ENCODE measurements at places on chromosomes 2 and 18.

DNA sequence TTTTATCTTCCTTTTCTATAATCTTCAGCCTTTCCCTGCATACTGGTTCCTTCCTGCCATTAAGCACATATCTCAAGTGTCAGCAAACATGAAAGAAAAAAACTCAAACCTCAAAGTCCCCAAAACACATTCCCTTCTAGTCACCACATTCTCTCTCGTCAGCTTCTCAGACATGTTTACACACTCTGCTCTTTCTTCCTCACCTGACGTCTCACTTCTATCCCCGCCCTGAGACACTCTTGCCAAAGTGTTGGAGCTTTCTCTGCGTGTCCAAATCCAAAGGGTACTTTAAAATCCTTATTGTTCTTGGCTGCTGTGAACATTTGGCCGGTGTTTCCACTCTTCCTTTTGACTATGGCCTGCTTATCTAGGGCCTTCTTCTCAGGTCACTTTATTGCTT lies 47.9 kb downstream of the SOX11 start:
- DNase-seq: no peak

DNA sequence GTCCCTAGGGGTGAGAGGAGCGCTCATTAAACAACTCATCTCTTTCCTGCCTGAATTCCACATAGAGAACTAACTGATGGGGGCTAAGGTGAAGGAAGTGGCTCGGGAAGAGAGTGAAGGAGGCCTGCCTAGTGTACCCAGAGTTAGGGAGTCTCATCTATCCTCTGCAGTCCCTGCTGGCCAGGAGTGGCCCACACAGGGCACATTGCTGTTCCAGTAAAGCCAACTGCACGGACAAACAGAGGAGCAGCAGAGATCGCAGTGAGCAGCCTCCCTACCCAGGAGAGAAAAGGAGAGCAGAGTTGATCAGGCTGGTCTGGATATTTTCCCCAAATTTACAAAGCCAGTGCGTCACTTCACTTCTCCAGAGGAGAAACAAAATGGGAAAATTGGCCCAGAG lies 16.9 kb upstream of the FN1 start:
- no peak for DNase-seq

DNA sequence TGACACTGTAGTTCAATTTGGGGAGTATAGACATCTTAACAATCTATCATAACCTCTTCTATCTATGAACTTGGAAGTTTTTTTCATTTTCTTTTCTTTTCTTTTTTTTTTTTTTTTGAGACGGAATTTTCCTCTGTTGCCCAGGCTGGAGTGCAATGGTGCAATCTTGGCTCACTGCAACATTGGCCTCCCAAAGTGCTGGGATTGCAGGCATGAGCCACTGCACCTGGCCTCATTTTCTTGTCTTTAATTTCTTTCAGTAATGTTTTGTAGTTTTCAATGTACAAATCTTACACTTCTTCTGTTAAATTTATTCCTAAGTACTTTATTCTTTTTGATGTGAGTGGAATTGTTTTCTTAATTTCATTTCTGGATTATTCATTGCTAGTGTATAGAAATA lies 14.6 kb downstream of the ASAP2 start:
- no peak for DNase-seq

GRCh38 chr18:78768656-78769501 lies 210.7 kb upstream of the SALL3 start:
- DNase-seq: no peak

DNA sequence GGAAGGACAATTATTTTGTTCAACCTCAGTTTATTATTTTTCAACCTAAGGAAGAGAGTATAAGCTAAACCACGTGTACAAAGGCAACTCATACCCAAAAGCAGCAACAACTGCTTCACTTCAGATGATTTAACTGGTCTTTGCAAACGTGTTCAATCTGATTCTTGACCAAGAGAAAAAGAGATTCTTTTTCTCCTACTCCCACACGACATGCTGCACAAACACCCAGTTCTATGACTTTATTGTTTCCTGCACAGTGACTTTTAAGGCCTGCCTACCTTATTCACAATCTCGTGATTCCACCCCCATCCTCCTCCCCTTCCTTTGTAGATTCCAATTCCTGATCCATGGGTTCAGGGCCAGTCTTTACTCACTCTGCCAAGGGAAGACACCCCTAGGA lies 1394.8 kb upstream of the ZEB2 start:
- no peak for DNase-seq

DNA sequence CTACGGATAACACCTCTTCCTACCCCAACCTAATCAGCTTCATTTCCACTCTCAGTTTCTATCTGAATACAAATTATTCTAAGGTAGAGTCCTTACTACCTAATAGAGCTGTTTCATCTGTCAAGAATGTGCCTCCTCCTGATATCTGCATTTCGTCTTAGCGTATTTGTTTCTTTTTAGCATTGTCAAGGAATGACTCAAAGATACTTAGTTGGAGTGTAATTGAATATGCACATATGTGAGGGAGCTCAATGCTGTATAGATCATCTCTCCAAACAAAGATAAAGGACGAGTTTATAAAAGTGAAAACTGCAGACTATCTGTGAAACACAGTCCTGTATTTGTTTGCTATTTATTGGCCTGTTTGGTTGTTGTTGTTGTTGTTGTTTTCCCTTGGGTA lies 2059.4 kb upstream of the CELF4 start:
- no peak for DNase-seq

DNA sequence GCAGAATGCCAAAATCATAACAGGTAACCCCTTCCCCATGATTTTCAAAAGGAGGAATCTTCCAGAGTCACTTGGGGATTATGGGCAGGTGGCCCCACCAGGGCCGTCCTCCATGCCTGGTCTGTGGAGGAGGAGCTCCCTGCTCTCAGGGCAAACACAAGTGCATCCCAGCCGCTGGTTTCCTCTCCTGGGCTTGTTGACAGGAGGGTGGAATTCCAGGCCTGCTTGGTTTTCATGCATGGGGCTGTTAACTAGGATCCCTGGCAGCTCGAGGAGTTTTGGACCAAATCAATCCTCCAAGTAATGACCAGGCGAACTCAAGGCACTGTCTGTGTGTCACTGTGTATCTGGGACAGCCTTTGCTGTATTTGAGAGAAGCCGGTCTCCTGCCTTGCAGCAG lies 45.3 kb downstream of the FOSL2 start:
- no peak for DNase-seq

GRCh38 chr2:75569546-75569945 lies 8.8 kb upstream of the EVA1A start:
- DNase-seq: no peak

- no peak for DNase-seq
Observed at GRCh38 chr2:179266271-179266670, 1.6 kb upstream of the SESTD1 start.

GRCh38 chr18:50727721-50728471 lies 91.9 kb downstream of the MRO start:
- no peak for DNase-seq

GRCh38 chr18:45040879-45041278 lies 360.2 kb downstream of the SETBP1 start:
- DNase-seq: no peak

DNA sequence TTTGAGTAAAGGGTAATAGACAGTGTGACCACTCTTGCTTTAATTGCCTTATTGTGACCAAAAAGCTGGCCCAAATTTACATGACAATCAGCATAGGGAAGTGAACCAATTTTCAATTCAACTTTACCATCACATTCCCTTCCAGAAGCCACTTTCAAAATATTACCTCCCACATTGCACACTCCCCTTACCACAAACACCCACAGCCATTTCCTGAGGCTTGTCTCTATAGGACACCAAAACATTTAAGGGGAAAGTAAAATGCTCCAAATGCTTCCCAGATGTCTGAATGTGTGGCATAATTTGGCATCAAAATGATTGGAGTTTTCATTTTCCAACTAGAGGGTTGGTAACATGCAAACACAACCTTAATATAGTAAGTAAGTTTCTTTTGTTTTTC lies 616.1 kb downstream of the SLC4A3 start:
- DNase-seq: no peak

- DNase-seq: no peak
Observed at GRCh38 chr2:28360058-28360717, 32.5 kb upstream of the FOSL2 start.

GRCh38 chr2:230687498-230687897 lies 25.1 kb upstream of the CAB39 start:
- DNase-seq: no peak

GRCh38 chr2:16932826-16933225 lies 267.2 kb upstream of the CYRIA start:
- no peak for DNase-seq

DNA sequence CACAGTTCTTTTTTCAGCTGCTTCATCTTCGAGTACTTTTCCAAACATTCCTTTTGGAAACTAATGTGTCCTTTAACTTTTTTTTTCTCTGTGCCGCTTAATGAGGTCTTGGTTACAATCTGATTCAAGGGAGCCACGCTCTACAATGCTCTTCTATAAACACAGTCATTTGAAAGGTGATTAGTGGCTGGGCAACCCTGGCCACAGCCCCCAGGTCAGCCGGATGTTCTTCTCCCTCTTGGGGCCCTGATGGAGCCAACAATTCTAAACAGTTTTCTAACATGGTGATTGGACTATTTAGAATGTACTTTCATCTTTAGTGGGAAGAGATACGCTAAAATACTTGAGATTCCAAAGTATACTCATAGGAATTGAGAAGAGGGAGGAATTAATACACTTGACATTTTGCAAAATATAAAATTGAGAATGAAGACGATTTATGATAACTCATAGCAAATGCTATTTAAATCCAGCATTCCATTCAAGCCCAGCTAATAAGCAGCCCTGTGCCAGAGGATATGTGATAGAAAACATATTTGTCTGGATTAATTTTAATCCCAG lies 83.7 kb upstream of the MBOAT2 start:
- no peak for DNase-seq

- DNase-seq: no peak
Observed at GRCh38 chr18:52310651-52311050, 29.3 kb upstream of the DCC start.
